ENCODE measurements at places on chromosomes 6 and 20. TPM values are rescaled to one million over a fixed set of nuclear protein-coding genes. Genes with fewer than 3 reads are reported as not detected.

DNA sequence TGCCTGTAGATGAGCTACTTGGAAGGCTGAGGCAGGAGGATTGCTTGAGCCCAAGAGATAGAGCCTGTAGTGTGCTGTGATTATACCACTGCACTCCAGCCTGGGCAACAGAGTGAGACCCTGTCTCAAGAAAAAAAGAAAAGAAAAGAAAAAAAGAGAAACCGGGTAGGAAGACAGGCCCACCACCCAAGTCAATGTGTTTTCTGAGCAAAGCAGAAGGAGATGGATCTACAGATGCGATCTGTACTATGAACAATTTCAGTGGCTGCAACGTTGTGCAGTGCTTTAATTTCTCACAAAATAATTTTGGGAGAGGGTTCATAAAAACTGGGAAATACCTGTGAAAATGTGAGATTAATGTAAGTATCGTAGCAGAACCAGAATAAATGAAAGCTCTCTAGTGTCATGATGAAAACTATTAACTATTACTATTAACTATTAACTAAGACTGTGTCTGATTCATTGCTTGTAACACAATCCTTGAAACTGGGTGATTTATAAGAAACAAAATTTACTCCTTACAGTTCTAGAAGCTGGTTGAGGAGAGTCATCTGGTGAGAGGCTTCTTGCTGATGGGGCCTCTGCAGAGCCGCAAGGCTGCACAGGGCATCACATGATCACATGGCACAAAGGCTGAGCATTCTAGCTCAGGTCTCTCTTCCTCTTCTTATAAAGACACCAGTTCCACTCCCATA lies 233.1 kb upstream of the ZNF217 start:
- DNase-seq, result peak; percentile 94

The ADGRF5 gene
- not detected for total RNA-seq

- no peak for DNase-seq
These were observed 41.8 kb downstream of the CCDC170 start for GRCh38 chr6:151535476-151536187.

DNA sequence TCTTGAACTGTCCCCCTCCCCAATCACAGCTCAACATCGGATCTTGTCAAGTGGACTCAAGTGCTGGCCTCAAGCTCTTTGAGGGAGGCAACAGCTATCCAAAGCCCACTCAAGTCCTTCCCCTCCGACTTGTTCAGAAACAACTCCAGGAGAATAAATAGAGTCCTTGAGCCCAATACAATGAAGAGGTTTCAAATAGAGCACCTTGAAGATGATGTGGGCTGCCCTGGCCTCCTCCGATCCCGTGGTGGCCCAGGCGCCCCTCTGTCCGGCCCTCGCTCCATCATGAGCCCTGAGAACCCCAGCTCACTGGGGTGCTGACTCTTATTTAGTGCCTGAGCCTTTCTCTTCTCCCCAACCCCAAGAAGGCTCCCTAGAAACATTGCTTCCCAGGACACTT lies 164.3 kb upstream of the PMEPA1 start:
- DNase-seq, result no peak

The PDE10A gene
- total RNA-seq, result 0.32 TPM

The RAET1L gene
- not detected for total RNA-seq

DNA sequence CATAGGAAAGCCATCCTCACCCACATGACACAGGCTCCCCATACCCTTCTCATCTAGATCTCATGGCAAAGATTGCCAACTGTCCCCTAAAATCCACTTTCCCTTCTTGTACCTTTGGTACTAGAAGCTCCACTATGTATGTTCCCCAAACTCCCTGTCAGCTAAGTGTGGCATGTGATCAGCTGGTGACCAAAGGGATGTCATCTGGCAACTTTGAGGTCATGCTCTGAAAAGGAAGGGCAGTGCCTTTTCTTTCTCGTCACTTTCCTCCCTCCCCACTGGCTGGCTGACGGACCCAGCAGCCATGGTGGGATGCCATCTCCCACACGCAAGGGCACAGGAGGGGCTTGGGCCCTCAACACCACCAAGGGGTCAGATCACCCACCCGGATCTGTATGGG lies 23.8 kb upstream of the TAF8 start:
- DNase-seq, result no peak

All from Caki2 (cell line).